ENCODE measurements at places on chromosomes 4 and X.

GRCh38 chr4:153759407-153760316, at the start of gene RNF175:
TSS of gene RNF175 (minus strand) at chr4:153760024. CDS start at chr4:153759862, 162 bp downstream.
- DNase-seq, result no peak

DNA sequence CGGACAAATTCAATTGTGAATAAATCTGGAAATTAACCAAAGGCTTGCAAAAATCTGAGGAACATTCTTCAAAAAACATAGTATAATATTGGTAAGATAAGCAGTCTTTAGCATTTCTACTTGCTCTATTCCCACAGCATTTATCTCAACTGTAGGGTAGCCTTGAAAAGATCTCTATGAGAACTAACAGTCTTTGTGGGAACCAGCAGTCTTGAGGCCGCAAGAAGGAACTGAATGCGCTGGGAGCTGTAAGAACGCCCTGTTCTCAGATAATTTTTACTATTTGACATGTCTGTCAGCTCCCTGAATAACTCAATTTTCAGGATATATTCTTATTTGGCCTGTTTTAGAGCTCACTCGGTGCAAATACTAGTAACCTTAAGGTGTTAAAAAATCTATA, 519.3 kb upstream of the CXorf51A start:
- DNase-seq, result no peak

GRCh38 chr4:18398661-18399060, 377.1 kb upstream of the LCORL start:
- no peak for DNase-seq

DNA sequence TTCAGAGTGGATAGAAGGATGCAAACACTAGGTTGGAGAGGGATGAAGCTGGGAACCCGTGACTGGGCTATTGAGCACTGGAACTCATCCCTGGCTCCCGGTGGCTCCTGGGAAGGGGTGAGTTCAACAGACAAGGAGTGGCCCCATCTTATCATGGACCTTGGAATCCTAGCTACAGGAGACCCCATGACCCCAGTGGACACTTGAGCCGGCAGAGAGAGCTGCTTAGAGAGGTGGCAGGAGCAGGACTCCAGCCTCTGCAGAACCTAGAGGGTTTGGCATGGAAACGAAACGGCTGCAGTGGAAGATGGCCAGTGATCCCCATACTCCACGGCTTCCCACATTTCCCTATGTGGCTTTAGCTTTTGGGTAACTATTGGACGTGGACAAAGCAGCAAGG, 205.8 kb upstream of the SPANXN1 start:
- no peak for DNase-seq

DNA sequence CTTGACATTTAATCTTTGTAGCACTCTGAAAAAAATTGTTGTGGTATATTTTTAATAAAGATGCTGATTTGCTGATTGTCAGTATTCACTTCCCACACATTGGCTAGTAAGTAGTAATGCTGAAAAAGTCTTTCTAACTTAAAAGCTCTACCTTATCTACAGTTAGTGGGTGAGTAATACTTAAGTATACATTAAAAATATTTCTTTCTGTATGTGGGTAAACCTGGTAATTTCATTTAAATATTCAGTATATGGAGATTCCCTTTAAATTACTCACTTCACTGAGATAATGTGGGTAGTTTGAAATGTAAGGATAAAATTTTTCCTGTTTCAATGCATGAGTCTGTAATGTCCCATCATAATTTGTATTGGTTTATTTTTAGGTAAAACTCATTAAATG, 5.6 kb downstream of the TMEM33 start:
- no peak for DNase-seq

DNA sequence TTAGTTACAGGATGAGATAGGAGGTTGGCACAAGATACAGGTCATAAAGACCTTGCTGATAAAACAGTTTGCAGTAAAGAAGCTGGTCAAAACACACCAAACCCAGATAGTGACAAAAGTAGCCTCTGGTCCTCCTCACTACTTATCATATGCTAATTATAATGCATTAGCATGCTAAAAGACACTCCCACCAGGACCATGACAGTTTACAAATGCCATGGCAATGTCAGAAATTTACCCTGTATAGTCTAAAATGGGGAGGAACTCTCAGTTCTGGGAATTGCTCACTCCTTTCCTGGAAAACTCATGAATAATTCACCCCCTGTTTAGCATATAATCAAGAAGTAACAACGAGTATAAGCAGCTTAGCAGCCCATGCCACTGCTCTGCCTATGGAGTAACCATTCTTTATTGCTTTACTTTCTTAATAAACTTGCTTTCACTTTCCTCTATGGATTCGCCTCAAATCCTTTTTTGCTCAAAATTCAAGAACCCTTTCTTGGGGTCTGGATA, 1254.4 kb downstream of the PCDH7 start:
- DNase-seq, result no peak

DNA sequence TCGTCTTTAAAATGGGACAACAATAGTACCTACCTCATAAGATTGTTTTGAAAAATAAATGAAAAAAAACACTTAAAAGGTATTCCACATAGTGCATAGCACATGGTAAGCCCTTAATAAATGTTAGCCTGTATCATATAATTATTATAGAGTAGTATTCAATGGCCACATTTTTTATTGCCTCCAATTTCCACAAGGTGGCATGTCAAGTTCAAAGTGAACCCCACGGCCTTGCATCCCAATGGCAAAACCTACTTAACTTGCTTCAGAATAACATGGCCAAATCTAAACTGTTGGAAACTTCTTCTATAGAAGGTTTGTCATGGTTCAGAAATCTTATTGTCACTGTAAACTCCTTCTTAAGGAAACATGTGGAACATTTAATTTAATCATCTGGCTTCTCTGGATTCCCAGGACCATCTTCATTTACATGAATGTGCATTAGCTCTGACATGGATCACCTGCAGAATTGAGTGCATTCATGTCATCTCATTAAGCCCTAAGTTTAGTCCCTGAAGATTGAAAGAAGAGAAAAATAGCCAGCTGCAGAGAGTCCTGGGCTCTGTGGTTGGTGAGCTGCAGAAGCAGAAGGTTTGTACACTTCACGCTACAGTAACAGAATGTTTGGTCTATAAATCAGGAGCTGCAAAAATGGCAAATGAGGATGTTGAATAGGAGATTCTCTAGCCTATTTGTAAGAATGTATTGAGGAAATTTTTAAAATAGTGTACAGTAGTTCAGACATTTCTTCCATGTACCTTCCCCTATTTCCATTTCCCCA, 61.0 kb downstream of the ANXA3 start:
- no peak for DNase-seq

DNA sequence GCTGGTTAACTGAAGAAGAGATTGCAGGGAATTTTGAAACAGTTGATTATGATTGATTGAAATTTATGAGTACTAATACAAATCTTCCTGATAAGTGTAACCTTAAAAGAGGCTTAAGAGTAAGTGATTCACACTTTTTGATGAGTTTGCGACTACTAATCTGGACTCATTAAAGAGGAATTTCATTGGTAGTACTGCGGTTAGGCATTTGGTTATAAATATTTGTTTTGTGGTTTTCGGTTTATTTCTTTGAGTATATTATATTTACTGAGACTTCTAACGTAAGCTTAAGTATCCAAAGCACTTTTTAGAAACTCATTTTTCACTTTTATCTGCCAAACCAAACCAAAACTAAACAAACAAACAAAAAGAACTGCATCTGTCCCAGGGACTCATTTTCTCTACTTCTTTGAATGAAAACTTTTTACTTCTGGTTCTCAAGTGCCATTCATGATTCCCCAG, 20.7 kb downstream of the SLIT2 start:
- DNase-seq, result no peak

GRCh38 chr4:41575665-41576064, 37.7 kb downstream of the LIMCH1 start:
- no peak for DNase-seq

DNA sequence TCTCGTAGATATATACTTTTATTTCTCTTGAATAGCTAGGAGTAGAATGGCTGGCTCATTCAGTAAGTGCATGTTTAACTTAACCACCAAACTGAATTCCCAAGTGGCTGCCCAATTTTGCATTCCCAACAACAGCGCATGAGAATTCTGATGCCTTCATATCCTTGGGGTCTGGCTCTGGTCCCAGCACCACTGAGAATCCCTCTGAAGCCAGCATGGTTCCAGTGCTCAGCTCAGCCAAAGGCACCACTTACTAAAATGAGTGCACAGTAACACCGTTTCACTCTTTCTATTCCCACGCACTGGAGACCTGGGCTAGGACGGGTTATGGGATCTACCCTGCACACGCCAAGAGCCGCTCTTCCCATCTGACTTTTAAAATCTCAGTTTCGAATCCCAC, 60.4 kb downstream of the CASP3 start:
- no peak for DNase-seq

DNA sequence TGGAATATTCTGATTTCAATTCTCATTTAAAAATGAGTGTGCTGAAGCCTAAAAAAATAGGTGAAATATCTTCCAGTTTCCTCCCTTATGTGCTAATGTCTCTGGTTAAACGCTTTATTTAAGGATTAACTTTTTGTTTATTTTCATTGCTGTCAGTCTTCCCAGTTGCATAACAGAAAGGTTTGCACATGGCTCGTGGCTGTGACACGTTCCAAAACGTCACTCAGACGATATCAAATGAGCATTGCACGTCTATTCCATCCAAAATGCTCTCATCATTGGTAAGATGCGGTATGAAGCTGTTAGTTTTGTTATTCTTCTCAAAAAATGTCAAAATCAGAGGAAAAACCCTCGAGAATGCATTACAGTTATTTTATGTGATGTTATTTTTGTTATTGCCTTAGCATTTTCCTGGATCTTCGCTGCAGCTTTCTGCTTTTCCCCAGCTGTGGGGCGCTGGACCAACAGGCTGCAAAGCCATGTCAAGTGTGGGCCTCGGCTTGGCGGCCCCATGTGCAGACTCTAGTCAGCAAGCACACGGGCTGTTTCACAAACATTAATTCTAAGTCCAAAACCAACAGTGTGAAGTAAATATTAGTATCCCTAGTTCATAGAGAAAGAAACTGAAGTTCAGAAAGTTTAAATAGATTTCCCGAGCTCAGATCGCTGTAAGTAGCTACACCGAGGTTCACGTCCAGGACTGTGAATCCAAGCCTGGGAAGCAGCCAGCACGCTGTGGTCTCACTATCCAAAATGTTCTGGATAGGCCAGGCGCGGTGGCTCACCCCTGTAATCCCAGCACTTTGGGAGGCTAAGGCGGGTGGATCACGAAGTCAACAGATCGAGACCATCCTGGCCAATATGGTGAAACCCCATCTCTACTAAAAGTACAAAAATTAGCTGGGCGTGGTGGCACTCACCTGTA, 793.4 kb upstream of the FRG1 start:
- DNase-seq, result no peak

DNA sequence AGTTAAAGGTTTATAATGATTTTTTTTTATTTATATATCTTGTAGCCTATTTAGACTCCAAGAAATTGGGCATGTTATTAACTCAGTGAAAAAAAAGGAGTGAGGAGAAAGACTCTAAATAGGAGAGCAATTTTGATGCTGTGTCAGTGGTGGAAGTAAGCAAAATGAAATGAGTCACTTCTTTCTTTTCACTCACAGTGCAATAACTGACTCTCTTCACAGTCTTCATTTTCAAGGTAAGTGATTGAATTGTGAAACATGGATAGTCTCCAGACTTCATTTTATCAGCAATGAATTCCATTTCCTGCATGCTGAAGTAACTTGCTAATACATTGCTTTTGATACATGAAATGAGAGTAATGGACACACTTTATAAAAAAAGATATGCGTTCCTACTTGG, 2271.5 kb downstream of the PCDH7 start:
- DNase-seq, result no peak

- no peak for DNase-seq
These were observed 38.6 kb downstream of the MFAP3L start for GRCh38 chr4:169987327-169988228.

DNA sequence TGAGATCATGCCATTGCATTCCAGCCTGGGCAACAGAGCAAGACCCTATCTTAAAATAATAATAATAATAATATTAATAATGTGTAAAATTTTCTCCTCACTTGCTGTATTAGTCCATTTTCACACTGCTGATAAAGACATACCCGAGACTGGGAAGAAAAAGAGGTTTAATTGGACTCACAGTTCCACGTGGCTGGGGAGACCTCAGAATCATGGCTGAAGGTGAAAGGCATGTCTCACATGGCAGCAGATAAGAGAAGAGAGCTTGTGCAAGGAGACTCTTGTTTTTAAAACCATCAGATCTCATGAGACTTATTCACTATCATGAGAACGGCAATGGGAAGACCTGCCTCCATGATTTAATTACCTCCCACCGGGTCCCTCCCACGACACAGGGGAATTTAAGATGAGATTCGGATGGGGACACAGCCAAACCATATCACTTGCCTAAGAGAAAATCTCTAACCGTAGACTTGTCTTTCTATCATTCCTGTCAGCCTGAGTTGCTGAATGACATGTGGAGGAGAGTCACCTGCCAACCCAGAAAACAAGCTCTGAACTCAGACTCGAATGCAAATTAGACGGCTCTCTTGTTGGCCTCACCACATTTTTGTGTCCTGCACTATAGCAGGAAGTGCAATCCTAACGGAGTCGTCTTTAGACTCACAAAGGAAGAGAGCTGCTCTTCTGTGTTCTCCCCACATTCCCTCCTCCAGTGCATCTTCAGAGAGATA, 51.9 kb upstream of the DCTD start:
- DNase-seq, result no peak

DNA sequence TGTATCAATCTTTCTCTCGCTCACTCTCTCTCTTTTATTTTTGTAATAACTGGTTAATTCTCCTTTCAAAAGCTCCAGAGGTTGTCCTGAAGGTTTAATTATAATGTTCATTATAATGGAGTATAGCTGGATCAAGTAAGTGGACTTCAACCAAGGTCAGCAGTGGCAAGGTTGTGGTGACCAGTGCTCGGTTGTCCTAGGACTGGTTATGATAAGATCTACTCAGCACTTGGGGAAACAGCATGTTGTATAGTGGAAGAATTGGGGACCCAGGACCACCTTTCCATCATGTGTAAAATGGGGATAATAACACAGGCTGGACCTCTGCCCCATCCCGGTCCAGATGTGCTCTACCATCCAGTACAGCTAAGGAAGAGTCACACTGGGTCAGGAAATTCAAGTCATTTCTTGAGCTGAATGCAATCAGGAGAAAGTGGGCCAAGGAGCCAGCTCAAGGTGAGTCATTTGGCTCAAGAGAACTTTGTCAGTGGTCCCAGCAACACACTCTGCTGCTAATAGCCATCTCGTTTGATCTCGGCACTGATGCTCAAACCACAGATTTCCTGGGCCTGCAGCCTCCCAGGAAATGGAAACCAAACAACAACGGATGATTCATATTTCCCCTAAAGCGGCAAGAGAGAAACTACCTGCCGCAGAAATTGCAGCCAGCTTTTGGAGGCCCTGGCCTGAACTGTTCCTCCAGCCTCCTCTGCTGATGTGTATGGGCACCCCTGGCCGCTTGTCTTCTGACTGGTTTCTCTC, 123.6 kb upstream of the RBPJ start:
- peak; percentile 57 for DNase-seq

All from activated CD4-positive, alpha-beta T cell treated with anti-CD3 and anti-CD28 coated beads for 1 hour (primary cell).